ENCODE measurements at places on chromosomes 16 and 17.
A peak's percentile ranks its signal among the peaks of the same experiment; 100 is the strongest.

GRCh38 chr16:81728435-81728834 lies 50.7 kb upstream of the PLCG2 start:
- DNase-seq: no peak

DNA sequence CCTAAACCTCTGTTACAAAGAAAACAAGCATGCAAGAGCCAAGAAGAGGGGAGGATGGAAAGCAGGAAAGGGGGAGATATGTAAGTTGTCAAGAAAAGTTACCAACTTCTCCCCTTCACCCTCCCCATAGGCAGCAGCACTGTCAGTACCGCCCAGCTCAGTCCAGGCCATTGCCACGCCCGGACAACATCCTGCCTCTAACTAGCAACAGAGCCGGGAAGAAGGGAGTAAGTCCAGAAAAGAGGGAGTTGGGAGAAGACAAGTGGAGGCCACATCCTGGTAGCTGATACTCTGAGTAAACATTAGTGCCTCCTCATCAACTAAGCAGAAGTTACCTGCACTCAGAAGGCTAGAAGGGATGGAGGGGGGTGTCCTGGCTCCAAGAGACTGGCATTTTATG lies 113.6 kb downstream of the SMG6 start:
- no peak for DNase-seq

- peak; percentile 80 for DNase-seq
These were observed 80.1 kb downstream of the VAT1L start for GRCh38 chr16:77868478-77868877.

- no peak for DNase-seq
These were observed 10.8 kb upstream of the JPT2 start for GRCh38 chr16:1667271-1667670.

GRCh38 chr17:45230410-45230786 lies 8.7 kb downstream of the FMNL1 start:
- DNase-seq: no peak

- DNase-seq: peak; percentile 44
These were observed at the start of gene CHD9NB for GRCh38 chr16:53052519-53053501. TSS of gene CHD9NB (minus strand) at chr16:53052897. CDS start at chr16:53044158, 8,739 bp downstream.

Measured in MM.1S (cell line).